ENCODE measurements at places on chromosomes 6 and 20.

DNA sequence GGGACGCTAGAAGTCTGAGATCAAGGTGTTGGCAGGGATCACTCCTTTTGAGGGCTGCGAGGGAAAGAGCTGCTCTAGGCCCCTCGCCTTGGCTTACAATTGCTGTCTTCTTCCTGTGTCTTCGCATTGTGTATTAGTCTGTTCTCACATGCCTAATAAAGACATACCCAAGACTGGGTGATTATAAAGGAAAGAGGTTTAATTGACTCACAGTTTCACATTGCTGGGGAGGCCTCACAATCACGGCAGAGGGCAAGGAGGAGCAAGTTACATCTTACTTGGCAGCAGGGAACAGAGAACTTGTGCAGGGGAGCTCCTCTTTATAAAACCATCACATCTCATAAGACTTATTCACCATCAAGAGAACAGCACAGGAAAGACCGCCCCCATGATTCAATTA is 102.5 kb upstream of the ASF1A start:
- no peak for DNase-seq

GRCh38 chr6:63307581-63308246 is 12.1 kb downstream of the LGSN start:
- DNase-seq = no peak

- no peak for DNase-seq
These were observed 135.3 kb upstream of the BMP2 start for GRCh38 chr20:6632187-6632586.

GRCh38 chr6:17439243-17439993 is 46.0 kb downstream of the CAP2 start:
- DNase-seq = no peak

- DNase-seq = no peak
These were observed 116.8 kb upstream of the BACH2 start for GRCh38 chr6:90413396-90413795.

GRCh38 chr6:3789896-3790558 is 38.5 kb upstream of the PXDC1 start:
- DNase-seq = no peak

DNA sequence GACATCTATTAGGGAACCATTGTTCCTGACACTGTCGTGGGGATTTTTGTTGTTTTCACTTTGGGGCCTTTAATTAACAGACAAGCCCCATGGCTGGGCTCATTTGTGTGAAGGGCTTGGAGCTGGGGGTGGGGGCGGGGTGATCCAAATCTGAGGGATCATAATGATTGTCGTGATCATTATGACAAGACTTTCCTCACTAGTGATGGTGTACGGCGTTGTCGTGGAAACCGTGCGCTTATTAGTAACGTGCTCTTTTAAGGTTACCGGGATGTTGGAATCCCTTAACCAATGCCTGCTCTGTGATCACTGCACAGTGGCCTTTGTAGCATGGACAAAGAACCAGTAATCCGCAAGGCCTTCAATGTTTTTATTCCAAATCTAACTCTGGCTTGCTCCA is 18.6 kb downstream of the PDYN start:
- DNase-seq = no peak

DNA sequence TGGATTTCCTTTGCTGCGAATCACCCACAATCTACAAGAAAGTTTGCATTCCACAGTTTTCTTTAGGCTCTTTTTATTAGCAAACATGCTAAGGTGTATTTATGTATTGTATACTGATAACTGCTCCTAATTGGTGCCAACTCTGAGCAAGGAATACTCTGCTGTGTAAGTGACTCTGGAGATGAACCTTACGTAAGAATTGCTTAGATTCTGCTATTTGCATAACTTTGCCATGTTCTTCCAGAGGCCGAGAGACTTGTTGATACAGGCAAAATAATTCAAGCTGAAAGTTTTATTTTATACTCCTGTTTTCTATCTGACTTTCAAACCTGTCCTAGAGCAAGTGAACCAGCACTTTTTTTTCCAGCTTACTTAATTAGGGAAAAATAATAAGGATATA is 461.3 kb downstream of the GJA1 start:
- no peak for DNase-seq

DNA sequence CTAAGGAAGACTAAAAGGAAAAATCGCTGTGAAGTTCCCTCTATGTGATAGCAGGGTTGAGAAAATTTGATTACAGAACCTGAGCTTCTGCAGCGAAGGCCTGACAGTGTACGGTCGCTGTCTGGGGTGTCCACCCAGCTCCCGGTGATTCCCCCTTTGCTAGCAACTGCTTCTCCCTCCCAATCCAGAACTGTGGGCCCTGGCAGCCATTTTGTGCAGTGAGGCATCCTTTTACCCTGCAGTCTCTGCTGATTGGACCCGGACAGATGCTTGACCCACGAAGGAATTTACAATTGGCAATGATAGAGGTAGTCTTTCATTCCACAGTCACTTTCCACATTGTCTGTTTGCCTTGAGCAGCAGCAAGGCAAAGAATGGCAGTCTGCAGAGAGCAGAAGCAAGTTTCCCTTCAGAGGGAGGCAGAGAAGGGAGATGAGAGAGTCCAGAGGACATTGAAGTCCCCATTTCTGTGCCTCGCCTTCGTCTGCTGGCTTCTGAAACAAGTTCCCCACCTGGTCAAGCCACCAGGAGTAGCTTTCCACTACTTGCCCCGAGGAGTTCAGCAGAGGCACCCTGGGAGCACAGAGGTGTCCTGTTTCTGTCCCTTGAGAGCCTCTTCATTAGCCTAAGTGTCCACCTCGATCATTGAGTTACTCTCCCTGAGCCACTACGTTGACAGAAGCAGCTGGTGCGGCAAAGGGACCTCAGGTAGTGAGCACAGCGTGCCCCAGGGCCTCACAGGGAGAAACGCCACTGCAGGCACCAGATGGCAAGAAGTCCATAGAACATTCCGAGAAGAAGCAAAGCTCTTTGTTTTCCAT is 370.3 kb downstream of the NRN1 start:
- DNase-seq = no peak

DNA sequence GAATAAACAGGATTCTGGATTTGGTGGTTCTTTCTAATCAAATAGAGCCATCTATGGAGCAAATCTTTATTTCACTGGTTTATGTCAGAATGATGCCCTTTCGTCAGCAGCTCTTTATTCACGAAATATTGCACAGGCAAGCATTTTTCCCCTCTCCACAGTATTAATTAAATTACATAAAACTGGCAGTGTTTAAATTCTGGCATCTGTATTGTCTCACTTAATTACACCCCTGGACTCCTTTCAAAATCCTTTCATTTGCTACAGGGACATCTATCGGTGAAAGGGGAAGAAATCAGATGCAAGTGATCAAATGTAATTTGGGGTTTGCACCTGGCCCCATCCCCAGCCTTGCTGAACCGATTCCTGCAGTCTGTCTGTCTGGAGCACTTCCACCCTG is 801.9 kb downstream of the QKI start:
- DNase-seq = no peak

DNA sequence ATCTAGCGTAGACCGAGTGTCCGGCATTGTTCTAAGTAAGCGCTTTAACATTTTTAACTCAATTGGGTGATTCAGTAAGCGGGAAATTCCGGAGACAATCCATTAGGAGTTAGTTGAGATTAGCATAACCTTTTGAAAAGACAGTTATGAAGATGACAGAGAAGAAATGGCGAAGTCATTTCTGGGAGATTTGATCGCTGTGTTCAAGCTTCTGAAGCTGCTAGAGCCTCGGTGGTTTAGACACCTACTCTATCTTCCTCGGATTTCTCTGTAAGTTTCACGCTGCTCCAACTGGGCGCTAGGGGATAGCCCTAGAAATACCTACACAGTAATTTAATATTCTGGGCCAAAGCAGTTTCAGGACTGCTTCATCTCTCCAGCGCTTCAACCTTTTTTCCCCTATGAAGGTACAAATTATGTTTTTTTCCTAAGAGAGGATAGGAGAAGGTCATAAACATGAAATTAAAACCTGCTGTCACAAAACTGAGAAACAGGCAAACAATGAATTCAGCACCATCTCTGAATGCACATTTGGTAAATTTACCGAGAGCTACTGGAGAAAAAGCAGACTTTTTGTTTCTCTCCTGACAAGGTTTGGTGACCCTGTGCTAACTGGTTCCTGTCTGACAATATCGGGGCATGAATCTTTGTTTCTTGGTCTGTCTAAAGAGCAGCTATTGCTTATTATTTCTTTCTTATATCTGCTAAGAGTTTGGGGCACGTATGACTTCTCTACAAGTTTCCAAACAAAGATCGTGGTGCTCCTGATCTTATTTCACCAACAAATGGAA is 22.4 kb downstream of the ZNF311 start:
- DNase-seq = no peak

- DNase-seq = no peak
These were observed 120.1 kb downstream of the SNX5 start for GRCh38 chr20:17848249-17849048.

DNA sequence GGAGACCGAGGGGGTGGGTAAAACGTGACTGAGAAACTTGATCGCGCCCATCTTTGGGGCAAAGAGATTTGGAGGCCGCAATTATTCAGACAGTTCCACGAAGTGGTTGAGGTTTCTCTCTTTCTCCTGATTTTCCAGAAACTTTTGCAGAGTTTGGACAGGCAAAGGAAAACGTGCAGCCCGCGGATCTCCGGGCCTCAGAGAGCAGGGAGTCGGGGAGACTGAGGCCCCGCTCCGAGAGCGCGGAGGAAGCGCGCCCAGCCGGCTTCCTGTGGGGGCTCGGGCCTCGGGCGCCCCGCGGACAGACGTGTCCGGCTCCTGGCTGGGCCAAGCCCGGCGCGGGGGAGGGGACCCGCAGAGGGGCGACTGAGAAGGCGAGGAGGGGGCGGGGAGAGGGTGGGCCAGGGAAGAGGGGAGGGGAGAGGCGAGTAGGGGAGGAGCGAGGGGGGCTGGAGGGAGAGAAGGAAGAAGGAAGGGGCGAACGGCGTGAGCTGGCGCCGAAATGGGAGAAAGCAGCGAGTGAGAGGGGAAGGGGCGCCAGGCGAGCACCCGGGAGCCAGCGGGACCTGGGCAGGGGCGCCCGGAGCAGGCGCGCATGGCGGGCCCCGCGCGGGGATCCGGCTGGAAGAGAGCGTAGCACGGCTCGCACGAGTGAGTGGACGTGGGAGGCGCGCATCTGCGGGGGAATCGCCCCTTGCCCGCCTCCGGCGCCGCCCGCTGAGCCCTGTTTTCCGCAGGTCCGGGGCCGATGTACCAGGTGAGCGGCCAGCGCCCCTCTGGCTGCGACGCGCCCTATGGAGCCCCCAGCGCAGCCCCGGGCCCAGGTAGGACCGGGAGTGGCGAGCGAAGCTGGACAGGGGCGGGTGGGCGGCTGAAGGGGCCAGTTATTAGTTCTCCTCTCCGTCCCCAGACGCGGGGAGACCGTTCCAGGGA is at the start of gene MDFI:
Gene MDFI (plus strand): TSS at position 467 of the 933 bp plus-strand sequence. CDS start 282 bp downstream, at position 749.
- DNase-seq = no peak

GRCh38 chr20:6185268-6185667 is 62.4 kb upstream of the FERMT1 start:
- no peak for DNase-seq

DNA sequence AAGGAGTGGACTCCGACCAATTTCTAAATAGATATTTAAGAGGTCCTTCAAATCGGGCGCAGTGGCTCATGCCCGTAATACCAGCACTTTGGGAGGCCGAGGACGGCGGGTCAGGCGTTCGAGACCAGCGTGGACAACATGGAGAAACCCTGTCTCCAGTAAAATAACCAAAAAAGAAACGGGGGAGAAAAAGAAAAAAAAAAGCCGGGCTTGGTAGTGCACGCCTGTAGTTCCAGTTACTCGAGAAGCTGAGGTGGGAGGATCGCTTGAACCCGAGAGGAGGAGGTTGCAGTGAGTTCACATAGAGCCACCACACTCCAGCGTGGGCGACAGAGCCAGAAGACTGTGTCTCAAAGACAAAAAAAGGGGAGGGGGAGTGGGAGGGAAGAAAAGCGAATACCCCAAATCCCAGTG is 53.3 kb upstream of the HFE start:
- no peak for DNase-seq

GRCh38 chr20:31698803-31699718 is 23.6 kb downstream of the BCL2L1 start:
- no peak for DNase-seq

- DNase-seq = no peak
These were observed 51.9 kb downstream of the UNC5CL start for GRCh38 chr6:40986921-40987819.

DNA sequence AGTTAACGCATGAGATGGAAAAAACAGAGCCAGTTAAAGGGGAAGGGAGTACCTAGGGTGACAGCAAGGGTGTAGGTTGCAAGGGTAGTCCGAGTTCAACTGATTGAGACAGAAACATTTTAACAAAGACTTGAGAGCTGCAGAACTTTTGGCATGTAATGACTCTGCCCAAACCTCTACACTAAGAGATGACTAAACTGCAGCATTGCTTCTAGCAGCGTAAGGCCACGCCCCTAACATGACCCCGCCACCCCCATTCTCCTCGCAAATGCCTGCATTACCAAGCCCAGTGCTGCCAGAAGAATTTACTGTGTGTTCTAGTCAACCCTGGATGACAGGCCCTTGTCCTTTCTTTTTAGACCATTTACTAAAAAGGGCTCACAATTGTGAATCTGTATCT is 6.3 kb upstream of the HINT3 start:
- DNase-seq = no peak

GRCh38 chr6:38039502-38039901 is 220.0 kb downstream of the ZFAND3 start:
- DNase-seq = no peak

DNA sequence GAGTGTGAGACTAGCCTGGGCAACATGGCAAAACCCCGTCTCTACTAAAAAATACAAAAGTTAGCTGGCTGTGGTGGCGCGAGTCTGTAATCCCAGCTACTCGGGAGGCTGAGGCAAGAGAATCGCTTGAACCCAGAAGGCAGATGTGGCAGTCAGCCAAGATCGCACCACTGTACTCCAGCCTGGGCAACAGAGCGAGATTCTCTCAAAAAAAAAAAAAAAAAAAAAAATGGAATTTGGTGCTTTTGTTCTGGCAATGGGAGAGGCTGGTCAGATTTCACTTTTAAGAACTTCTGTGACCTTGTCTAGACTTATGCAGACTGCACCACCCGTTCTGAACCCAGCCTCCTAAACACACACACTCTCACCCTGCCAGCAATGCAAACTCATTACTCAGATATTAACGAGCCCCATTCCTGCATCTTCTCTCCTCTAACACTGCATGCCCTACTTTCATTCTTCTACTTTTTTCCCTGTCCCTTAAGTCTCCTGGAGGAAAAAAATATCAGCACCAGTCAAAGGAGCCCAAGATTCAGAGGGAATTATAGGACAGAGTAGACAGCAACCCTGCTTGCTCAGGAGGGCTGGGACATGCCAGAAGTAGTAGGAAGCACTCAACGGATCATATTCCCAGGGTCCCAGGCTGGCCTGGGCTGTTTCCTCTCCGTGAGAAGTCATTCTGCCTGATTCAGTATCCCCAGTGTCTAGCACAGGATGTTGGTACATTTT is 4.4 kb downstream of the MOCS1 start:
- DNase-seq = no peak

Data from effector memory CD4-positive, alpha-beta T cell (primary cell).